Astrocyte of the hippocampus (primary cell): ENCODE measurements at places on chromosomes 5 and 9.

DNA sequence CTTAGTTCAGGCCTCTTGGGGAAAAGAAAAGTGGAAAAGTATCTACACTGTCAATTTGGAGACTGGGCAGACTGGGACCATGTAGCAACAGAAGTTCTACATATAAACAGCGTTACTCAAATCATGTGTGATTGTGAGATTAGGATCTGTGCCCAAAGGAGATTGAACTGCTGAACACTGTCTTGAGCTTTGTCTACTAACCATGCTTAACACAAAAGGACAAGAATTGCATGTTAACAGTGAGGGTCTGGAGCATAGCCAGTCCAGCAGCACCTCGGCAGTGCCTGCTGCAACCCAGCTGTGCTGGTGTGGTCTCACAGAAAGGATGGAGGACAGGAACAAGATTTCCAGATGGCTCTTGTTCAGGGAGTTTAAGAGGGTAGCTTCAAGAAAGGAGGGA lies 5.7 kb downstream of the PAM start:
- DNase-seq = peak; percentile 59

- DNase-seq = no peak
These were observed 348.5 kb upstream of the RIOK2 start for GRCh38 chr5:97531549-97531948.

GRCh38 chr9:93612796-93613154 lies 36.4 kb downstream of the PHF2 start:
- DNase-seq = no peak

GRCh38 chr5:129905473-129906176 lies 1.4 kb downstream of the CHSY3 start:
- DNase-seq = peak; percentile 53

- DNase-seq = no peak
These were observed 7.1 kb downstream of the LARP1 start for GRCh38 chr5:154762261-154762660.

DNA sequence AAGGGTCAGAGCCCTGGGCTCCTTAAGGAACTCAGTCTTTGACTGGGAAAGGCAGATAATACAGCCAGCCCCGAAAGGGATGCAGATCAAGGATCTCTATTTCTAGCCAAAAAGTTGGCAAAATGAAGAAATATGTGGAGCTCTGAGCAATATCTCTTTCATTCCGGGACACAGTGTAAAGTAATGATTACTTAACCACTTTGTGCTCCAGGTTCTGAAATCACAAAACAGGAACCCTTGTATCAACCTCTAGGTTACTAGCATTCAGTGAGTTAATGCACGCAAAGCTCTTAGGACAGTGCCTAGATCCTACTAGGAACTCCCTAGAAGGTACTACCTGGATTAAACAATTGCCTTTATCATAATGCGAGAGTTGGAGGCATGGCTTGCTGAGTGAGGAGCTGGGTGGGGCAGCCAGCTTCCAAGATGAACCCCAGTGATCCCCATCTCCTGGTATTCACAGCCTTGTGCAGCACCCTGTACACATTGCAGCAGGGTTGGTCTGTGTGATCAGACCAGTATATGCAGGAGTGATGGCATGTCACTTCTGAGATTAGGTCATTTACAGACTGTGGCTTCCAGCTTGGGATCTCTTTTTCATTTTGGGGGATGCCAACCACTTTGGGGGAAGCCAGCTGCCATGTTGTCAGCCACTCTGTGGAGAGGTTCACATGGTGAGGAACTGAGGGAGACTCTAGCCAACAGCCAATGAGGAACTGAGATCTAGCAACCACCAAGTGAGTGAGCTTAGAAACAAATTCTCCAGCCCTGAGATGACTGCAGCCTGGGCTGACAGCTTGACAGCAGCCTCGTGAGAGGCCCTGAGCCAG lies 103.1 kb upstream of the SLC44A1 start:
- DNase-seq = no peak

DNA sequence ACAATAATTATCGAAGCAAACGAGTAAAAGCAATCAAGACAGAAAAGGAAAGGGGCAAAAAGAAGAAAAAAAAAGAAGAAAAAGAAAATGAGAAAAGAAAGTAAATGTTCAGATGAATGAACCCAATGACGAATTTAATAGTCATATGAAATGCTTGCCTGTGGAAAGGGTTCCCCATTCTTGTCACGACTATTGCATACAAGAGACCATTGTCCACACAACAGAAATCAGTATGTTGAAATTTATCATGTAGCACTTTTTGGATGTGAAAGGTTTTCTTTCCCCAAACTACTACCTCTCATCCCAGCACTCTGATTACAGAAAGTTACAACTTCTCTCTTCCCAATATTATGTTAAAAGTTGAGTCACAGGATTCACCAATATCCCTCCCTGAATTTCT lies 162.4 kb downstream of the ZDHHC21 start:
- no peak for DNase-seq

DNA sequence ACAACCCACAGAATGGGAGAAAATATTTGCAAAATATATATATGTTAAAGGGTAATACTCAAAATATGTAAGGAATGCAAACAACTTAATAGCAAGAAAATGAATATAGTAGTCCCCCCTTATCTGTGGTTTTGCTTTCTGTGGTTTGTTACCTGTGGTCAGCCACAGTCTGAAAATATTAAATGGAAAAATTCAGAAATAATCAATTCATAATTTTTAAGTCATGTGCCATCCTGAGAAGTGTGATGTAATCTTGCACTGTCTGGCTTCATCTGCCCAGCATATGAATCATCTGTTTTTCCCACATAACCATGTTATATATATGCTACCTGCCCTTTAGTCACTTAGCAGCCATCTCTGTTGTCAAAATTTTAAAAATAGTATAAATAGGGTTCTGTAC lies 11.7 kb downstream of the CER1 start:
- DNase-seq = peak; percentile 18

GRCh38 chr5:60026161-60026560 lies 132.6 kb upstream of the PDE4D start:
- DNase-seq = peak; percentile 42

- no peak for DNase-seq
These were observed 88.9 kb upstream of the MRPS30 start for GRCh38 chr5:44719856-44720255.

- DNase-seq = peak; percentile 16
These were observed 168.6 kb upstream of the RGMB start for GRCh38 chr5:98604721-98605425.

- DNase-seq = peak; percentile 59
These were observed 750 bp downstream of the TRIM36 start for GRCh38 chr5:115168829-115169486.

GRCh38 chr5:133065471-133065870 lies 13.7 kb downstream of the HSPA4 start:
- no peak for DNase-seq

DNA sequence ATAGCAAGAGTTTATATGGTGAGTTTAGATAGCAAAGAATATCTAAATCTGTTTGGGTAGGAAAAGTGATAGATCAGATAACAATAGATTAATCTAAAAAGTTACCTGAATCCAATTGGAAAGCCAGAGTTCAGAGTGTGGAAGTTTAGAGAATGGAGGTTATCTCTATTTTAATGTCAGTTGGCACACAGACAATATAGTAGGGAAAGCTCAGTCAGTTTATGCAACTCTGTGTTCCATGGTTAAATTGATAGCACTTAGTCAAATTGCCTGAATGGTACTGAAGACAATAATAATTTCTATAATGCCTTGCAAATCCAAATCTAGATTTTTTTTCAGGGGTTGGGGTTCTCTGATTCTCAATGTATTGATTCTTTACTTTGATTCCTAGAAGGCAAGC lies 77.0 kb downstream of the ARHGEF28 start:
- no peak for DNase-seq

- DNase-seq = peak; percentile 62
These were observed 330.0 kb downstream of the RASEF start for GRCh38 chr9:82732928-82733327.

DNA sequence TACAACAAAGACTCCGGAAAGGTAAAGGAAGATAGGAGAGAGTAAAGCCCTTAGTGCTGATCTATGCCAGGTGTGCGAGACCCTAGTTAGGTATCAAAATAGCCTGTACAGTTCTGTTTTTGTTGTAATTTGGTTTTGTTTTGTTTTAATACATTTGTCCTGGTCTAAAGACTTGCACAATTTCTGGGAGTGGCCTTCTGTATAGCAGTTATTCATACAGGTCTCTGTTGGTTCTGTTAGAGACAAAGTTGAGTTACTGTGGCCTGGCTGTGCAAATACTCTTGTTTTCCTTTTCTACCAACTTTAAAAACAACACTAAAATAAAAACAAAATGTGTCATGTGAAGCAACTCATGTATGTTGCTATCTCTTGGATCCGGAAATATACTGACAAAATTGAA lies 163.6 kb downstream of the COMMD10 start:
- DNase-seq = no peak

GRCh38 chr5:146034127-146034526 lies 71.2 kb downstream of the PLAC8L1 start:
- no peak for DNase-seq

DNA sequence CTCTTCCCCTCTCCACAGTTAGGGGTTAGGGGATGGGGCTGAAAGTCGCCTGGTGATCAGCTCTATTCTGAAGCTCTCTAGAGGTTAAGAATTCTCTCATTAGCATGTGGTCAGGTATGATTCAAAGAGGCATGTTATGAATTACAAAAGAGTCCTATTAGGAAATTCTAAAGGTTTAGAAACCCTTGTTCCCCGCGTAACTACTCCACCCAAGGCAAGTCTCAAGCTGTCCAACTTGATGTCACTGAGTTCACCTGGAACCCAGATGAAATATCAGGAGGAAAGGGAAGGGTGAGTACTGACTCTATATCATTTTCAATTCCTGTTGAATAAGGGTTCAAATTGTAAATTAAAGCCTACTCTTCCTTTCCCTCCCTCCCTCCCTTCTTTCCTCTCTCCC lies 18.1 kb upstream of the RNF145 start:
- DNase-seq = no peak

DNA sequence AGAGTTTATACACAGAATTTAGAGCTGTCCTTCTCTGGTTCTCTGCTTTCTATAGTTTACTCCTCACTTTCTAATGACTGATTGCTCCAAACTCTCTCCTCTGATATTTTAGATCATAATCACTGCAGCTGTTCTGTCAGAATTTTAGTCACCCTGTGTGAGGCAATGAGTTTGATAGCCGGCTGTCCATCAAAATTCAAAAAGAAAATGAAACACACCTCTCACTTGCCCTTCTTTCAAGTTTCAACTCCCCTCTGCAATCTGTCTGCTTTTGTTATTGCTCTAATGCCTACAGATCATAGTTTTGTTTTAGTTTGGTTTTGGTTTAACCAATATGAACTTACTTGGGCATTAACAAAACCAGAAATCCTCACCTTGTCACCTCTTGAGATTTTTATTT lies 23.3 kb upstream of the ABLIM3 start:
- DNase-seq = no peak

GRCh38 chr5:35656721-35657120 lies 39.1 kb downstream of the SPEF2 start:
- DNase-seq = peak; percentile 17

DNA sequence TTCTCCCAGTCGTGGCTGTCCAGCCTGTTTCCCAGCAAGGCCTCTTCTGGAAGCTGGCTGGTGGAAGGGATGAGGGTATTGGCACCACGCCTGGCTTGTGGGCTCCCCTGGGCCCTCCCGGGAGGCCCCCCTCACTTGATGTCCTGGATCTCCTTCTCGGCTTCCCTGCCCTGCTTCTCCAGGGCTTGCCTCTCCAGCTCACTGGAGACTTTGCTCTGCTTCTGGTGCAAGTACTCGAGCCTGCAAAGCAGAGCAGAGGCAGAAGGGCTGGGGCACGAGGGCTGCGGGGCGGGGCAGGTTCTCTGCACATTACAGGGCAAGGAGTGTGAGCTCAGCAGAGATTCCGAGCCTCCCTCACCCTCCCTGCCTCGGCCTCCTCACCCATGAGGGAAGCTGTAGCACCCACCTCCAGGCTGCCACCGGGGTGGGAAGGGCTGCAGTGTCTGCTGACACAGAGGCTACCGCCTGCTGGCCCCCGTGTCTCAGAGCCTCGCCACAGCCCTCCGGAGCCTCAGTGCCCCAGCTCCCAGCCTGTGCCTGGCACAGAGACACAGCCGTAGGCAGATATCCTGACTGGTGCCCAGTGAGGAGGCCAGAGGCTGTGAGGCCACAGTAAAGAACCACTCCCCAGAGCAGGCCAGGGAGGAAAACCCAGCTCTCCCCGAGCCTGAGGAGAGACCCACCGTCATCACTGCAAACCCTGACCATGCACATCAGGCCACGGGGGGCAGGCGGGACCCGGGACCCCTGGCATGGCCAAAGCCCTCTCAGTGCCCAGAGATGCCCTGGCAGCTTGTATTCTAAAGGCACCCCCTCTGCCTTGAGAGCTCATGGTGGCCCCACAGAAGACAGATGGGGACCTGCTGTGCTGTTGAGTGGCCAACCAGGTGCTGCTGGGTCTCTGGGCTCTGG lies 7.2 kb downstream of the SNAPC4 start:
- DNase-seq = no peak

- no peak for DNase-seq
These were observed 49.9 kb downstream of the ISL1 start for GRCh38 chr5:51433052-51433710.

DNA sequence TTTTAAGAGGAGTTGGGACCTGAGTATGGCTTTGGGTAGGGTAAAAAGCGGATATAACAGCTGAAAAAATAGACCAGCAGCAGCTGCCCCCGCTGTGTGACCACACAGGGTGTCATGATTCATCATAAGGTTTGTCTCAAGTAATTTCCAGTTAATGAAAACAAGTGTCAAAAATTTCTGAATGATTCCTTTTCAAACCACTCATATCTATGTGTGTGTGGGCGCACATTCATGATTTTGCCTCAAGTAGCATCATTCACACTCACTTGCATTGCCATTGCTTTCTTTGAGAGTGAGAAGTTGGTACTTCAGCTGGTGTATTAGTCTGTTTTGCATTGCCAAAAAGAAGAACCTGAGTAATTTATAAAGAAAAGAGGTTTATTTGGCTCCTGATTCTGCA lies 12.1 kb upstream of the TNFAIP8 start:
- no peak for DNase-seq

- DNase-seq = no peak
These were observed 73.0 kb upstream of the PAPPA start for GRCh38 chr9:116080561-116080960.

DNA sequence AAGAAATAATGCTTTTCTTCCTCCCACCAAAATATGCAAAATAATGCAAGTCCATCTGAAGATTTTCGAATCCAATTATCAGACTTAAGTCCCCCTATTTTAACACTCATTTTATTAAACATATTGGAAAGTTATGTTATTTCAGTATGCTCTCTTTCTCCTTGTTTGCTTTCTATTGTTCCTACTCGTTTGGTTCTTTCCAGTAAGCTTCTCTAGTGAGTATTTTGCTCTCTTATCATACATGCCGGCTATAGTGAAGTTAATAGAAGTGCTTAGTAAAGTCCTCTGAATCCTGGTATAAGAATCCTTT lies 517 bp downstream of the ALDH1A1 start:
- DNase-seq = no peak

- DNase-seq = no peak
These were observed 118.5 kb downstream of the COL23A1 start for GRCh38 chr5:178471711-178472110.

DNA sequence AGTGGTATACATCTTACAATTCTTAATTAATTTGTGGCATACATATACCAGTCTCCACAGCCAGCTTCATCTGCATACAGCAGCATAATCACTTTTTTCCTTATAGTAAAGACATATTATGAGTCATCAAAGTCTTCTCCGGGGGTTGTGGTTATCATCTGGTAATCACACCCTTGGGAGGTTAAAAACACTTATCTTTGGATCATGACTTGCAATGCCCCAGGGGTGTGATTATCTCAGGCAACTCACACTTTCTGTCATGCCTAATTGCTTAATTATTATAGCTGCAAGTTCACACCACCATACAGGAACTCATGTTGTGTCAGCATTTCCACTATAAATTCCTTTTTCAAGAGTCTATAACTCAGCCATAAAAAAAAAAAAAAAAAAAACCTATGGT lies 218.4 kb downstream of the ANXA1 start:
- DNase-seq = no peak

GRCh38 chr5:147628058-147628895 lies 118.4 kb upstream of the DPYSL3 start:
- peak; percentile 86 for DNase-seq
